ENCODE measurements at places on chromosomes 11 and 22.

DNA sequence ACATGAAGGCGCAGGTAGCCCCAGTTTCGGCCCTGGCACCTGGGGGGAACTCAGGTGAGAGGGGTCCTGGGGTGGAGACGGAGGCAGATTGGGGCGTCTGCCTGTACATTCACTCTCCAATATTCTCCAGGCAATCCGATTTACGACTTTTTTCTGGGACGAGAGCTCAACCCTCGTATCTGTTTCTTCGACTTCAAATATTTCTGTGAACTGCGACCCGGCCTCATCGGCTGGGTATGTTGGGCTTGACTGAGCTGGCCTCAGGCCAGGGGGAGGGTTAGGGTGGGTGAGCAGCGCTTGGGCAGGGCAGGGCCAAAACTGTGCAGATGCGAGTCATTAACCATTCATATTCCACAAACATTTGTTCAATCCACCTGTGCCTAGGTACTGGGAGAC is 1.7 kb downstream of the TM7SF2 start:
- no peak for DNase-seq

DNA sequence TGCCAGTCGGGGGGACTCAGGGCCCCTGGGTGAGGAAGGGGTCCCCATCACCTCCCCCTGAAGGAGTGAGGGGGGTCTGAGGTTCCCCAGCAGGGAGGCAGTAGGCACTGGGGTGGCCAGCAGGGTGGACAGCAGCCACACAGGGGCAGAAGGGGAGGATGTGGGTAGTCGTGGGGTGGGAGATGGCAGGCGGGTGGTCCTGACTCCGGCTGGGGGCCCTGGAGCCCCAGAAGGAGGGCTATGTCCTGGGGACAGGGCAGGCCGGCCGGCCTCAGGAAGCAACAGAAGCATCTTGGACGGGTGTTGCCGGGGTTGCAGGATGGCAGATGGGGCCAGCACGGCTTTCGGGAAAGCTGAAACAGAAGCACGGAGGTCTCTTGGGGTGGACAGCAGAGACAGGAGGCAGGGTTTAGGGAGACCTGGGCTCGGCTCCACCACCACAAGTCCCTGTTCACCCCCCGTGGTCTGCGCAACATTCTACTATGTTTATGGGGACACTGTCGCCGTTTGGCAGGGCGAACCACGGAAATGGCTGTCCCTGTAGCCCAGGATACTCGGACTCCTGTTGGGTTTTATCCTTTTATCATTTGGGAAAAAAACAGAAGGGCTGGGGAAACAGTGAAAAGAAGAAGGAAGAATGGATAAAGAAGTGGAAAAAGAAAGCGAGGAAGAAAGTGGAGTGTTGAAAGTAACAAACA is 14.1 kb downstream of the VWCE start:
- DNase-seq, result no peak

DNA sequence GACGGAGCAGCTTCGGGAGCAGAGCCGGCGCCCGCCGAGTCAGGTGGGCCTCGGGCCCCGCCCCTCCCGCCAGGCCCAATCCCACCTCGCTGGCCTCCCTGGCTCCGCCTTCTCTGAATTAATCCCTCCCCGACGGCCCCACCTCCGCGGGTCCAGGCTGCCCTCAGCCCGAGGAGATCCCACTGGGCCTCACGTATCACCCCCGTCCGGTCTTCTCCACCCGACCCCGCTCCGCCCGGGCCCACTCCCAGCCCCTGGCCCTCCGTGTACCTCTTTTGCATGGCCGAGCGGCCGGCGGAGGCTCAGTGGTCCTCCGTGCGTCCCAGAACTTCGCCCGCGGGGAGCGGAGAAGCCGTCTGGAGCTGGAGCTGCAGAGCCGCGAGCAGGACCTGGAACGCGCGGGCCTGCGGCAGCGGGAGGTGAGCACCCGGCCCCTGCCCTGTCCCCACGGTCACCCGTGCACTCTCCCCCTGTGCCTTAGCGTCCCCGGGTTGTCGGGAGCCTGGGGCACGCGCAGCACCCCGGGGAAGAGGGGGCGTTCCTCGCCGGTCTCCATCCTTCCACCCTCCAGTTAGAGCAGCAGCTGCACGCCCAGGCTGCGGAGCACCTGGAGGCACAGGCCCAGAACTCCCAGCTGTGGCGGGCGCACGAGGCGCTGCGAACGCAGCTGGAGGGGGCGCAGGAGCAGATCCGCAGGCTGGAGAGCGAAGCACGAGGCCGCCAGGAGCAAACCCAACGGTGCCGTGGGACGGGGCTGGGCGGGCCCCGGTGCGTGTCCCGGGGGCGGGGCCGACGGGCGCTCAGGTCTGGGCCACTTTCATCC is 2.2 kb upstream of the CD151 start:
- no peak for DNase-seq

DNA sequence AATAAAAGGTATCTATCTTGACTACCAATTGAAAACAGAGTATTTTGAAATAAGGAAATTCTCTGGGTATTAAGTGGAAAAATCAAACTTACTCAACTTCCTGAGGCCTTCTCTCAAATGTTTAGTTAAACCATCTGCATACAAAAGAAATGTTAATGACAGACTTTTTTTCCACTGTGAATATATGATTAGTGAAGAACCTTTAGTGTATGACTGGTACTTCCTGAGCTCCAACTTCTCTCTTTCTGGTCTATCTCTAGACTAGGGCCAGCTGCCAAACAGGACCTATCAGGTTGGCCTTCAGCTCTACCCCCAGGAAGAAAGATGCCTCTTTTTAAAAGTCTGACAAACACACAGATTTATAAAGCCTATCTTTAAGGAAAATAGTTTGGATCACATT is 68.8 kb upstream of the SCUBE2 start:
- DNase-seq, result no peak

DNA sequence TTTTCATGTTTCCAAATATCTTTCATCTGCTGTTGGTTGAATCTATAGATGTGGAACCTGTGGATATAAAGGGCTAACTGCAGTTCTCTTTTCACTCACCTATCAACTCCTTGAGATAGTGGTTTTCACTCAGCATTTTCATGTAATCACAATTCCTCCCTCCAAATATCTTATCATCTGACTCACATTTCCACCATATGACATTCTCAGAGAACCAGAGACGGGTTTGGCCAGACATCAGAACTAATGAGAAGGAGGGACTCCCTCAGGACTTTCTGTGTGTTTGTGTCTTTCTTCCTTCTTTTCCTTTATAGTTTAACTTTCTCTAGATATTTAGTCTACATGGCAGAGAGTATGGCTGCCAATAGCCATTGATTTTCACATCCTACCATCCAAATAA is 134.8 kb upstream of the DDI1 start:
- DNase-seq, result no peak

- DNase-seq, result peak; percentile 100
Observed at GRCh38 chr11:66958232-66958955, at the start of gene PC. Gene PC, minus strand, starts transcription at chr11:66958383. Its CDS starts 86,224 bp downstream, at chr11:66872159.

- no peak for DNase-seq
Observed at GRCh38 chr11:118872403-118872821, 11.3 kb upstream of the CXCR5 start.

DNA sequence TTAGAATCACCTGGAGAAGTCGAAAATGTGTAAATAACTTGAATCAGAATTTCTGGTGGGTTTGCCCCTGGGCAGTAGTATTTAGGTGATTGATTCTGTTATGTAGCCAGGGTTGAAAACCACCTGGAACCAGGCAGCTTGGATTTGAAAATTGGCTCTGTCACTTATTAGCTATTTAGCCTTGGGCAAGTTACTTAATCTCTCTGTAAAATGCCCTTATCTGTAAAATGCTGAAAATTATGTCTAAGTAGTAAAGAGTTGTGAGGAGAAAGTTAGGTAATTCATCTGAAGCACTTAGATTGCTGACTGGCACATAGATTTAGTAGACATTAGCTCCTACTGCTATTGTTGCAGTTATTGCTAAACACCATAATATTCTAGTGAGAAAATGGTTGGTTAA is 49.3 kb downstream of the PPME1 start:
- no peak for DNase-seq

DNA sequence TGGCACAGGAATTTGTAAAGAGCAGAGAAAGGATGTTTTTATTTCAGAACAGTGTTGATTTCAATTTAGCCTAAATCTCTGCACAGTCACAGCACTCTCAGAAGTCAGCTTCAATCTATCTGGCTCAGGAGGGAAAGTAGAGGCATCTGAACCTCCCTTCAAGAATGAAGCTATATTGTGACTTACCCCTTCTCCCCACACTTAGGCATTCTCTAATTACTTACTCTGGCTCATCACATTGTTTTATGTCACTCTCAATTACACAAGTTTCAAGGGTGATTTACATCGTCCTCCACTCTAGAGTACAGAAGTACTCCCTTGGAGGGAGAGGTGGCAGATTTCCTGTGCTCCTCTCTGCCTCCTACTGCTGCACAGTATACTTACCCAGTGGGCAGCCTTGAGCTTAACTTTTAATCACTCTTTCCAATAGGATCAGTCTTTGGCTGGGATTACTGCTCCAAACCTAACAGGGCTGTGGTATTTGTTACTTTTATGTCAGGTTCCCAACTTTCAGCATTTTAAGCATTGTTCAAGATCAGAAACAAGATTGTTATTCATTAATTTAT is 211.4 kb downstream of the AASDHPPT start:
- DNase-seq, result no peak

DNA sequence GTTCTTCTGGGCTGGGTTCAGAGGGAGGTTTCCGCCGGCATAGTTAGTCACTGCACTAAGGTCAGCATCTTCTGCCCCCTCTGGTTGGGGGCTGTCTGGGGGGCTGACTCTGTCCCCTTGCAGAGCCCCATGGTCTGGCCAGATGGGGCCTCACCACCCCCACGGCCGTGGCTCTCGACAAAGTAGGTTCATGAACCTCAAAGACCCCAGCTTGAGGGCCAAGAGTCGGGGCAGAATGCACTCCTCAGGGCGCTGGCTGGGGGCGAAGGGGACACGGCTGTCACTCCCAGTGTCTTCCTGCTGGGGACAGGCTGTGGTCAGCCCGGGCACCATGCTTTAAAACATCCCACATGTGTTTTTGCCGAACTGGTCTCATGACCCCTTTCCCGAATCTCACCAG is 20.8 kb downstream of the ANO1 start:
- DNase-seq, result no peak

- no peak for DNase-seq
Observed at GRCh38 chr11:72370201-72370600, 64.1 kb downstream of the CLPB start.

GRCh38 chr11:96107143-96107824 is 183.4 kb upstream of the MTMR2 start:
- DNase-seq, result no peak

DNA sequence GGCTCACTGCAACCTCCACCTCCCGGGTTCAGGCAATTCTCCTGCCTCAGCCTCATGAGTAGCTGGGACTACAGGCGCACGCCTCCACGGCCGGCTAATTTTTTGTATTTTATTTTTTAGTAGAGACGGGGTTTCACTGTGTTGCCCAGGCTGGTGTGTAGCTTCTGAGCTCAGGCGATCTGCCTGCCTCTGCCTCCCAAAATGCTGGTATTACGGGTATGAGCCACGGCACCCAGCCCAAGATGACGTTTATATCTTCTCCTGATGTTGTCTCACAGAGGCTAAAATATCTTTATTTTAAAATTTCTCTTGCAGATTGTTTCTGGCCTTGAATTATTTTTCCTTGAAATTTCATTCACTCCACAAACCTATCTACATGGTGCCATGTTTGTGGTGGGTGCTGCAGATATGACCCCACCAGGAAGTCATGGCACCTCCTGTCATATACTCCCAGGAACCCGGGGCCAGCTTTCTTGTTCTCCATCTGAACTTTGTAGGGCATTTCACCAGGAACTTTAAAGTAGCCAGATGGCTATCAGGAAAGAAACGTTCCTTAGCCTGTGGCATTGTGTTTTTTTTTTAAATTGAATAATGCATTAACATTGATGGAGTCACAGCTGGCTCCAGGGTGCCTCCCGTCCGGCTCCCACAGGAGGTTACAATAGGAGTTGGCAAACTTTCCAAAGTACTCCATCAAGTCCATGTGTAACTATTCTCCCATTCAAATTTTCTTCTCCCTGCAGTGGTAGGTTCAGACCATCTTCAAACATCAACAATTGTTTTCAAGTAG is 42.0 kb upstream of the LIPT2 start:
- no peak for DNase-seq

DNA sequence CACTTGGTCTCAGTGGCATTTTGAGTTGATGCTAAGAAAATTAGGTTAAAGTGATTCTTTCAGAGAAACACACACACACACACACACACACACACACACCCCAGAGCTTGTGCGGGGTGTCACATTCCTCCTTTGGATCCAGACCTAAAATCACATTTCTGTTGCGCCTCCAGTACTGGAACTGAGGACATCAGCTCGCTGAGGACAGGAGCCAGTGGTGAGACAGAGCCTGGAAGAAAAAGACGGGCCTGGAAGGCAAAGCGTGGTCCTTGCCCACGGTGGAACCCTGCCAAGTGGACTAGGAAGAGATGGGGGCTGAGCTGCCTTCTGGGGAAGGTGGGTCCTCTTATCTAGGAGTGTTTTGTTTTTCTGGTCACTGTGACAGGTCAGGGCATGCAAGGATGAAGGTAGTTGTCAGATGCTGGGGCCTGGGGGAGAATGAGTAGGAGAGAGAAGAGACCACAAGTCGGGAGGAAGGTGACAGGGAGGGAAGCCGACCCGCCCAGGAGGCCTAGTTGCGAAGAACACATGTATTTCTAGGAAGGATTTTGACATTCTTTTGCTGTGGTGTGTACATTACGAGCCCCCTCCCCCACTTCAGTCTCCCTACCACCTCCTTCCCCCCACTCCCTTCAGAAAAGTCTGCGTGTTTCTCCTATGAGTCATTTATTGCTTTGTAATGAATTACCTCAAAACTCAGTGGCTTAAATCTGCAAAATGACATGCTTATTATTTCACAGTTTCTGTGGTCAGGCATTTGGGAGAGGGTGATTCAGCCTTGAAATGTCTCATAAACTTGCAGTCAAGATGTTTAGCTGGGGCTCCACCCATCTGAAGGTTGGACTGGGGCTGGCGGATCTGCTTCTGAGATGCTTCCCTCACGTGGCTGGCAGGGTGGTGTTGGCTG is 4.8 kb upstream of the ELFN2 start:
- DNase-seq, result no peak

DNA sequence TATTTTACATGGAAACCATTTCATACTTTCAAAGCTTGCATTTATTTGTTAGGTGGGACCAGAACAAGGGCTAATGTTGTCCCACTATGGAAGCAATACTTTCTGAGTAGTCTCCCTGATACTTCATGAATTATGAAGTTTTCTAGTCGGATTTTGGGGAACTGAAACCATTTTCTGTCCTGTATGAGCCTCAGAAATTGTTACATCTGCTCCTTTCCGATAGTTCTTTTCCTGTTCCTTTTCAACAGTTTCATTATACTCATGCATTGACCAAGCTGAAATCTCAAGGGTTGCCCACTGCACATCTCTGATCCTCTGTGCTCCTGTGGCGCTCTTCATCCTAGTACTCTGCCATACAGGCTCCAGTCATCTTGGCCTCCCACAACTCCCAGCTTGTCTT is 31.5 kb upstream of the GLYATL1 start:
- no peak for DNase-seq

DNA sequence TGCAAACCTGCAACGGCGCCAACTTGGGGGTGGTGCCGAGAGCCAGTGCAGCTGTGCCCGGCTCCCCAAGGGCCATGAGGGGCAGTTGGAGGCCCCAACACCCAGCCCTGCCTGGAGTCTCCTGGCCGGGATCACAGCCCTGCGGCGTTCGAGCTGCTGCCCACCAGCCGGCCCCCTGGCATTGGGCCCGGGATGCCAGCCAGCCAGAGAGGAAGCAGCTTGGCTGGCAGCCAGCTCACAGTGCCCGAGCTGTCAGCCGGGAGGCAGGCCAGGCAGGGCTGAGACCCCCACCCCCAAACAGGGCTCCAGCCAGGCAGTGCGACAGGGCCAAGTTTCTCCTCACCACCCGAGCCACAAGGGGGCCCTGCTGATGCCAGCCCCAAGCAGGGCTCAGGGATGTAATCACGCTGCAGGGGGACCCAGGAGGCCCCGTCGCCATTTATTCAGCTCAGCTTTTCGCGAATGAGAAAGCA is 26.0 kb upstream of the TCF20 start:
- DNase-seq, result peak; percentile 16

- no peak for DNase-seq
Observed at GRCh38 chr22:23580576-23581259, 628 bp upstream of the IGLL1 start.

Data from SHP77 treated with DMSO at 0.1 percent for 48 hours (cell line).